ENCODE measurements at places on chromosomes 16 and 17.

DNA sequence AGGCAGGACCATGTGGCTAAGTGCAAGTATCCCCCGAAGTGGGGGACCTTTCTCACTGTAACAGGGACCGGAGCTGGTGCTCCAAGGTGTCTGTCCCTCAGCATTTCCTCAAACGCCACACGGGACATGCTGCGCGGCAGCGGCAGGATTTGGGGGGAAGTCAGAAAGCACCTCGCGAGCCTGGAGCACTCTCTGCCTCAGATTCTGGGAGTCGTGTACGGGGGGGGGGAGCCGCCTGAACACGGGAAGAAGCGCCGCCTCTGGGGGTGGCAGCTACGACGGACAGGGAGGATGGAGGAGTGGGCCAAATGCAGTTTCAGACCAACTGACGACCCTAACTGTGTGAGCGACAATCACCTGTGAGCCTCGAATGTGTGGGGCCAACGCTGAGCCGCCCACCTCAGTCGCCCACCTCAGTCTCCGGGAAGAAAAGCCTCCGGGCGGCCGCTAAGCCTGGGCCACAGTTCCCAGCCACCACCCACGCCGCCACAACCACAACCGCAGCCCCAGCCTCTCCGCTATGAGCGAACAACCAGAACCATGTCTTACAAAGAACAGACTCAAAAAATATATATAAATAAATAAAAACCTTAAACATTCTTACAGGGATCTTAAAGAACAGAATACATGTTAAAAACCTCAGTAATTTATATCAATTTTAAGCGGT lies 8.8 kb upstream of the TRAP1 start:
- no peak for DNase-seq

DNA sequence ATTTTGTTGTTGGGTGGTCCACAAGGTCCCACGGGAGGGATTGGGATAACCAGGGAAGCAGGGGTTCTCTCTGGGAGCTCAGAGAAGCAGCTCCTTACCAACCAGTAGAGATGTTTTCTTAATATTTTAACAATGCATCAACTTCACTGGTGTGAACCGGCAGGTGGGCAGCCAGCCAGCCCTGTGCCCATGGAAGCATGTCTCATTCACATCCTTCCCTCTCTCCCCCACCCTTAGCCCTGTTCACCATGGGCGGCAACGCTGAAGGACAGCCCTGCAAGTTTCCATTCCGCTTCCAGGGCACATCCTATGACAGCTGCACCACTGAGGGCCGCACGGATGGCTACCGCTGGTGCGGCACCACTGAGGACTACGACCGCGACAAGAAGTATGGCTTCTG lies 9.3 kb downstream of the MMP2 start:
- DNase-seq = no peak

GRCh38 chr17:73013816-73014663 lies 78.4 kb downstream of the SLC39A11 start:
- DNase-seq = no peak

DNA sequence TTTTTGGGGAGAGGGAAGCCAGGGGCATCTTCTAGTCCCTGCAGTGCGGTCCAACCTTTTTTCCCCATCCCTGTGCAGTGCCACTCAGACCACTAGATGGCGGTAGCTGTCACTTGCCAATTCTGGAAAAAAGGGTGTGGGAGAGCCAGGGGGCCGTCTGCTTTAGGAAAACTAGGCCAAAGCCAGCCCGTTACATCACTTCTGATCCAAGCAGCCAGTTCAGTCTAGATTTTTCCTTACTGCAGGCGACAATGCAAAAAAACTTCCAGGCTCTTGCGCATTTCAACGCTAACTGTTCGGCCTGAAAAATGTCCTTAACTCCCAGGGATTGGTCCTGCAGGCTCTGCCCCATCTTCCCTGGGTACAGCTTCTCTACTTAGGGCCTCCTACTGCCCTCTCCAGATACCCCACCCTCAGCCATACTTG lies 69.2 kb upstream of the CES5A start:
- DNase-seq = peak; percentile 44

DNA sequence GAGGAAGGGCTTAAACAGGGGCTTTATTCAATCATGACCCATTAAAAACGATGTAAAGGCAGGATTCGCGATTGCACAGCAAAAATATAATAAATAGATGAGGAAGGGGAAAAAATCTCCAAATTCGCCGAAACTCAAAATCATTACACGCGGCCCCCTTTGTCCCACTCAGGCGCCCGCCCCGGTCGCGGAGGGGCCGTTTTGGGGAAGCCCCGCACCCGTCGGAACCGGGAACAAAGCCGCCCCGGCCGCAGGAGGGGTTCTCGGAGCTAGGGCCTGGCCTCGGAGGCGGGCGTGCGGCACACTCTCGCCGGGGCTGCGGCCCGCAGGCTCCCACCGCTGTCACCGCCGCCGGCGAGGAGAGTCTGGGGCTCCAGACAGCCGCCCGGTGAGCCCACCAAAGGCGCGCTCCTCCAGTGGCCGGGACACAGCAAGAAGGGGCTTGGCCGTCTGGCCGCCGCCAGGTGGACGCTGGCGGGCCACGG lies 521 bp downstream of the C16orf87 start:
- DNase-seq = peak; percentile 29

GRCh38 chr16:10693889-10694288 lies 841 bp downstream of the TEKT5 start:
- no peak for DNase-seq
